ENCODE measurements at places on chromosomes 12 and 14. TPM values are rescaled to one million over a fixed set of nuclear protein-coding genes. Genes with fewer than 3 reads are reported as not detected.
A peak's percentile ranks its signal among the peaks of the same experiment; 100 is the strongest.

DNA sequence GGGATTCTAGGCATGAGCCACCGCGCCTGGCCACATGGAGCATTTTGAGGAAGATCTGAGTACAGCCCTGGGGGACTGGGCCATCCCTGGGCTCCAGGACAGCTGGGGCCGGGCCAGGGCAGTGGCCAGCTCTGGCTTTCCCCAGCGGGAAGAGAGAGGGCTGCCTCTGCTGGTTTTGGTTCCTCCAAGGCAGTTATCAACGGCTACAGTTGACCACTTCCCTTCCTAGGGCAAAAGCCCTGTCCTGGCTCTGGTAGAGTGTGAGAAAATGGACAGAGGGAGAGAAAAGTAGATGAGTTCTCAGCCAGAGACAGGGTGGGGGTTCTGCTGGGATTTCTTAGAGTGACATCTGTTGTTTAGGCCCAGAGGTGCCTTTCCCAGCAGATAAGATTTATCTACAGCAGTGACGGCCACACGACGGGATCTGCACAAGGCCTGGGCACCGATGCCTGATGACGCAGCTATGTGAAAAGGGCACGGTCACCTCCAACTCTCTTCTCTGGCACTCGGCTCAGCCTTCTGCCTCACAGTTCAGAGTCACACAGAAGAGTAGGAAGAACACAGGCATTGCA, 5.5 kb upstream of the HVCN1 start:
- no peak for DNase-seq

- DNase-seq, result no peak
Measured at GRCh38 chr12:42957561-42958290, 368.2 kb upstream of the PRICKLE1 start.

GRCh38 chr14:73771848-73772638, 57.9 kb upstream of the PNMA1 start:
- peak; percentile 40 for DNase-seq

Gene MUCL1
- total RNA-seq, result not detected

DNA sequence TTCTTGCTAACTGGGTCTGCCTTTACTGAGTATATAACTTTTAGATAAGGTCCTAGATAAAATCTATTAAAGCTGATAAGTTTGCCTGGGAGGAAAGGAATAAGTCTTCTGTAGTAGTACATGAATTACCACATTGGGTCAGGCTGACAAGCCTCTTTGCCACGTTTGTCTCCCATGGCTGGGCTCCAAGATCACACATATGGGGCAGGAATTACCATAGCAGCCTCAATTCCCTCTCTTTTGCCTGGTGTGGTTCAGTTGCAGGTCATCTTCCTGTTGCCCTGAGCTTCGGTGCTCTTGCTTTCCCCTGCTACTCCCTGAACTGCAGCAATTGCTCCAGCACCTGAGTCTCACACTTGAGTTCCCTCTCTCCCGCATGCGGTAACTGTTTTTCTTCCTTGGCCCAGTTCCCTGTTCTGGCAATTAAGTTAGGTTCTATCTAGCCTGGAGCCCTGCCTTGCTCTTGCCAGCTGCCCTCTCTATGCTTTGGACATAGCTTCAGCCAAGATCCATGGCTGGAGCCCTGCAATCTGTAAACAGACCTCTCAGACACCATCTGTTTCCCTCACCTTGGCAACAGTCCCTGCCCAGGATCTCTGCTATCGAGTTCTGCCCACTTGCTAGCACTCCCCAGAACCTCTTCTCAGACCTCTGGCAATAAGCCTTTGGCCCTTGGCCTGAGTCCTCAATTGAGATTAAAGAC, 5.8 kb upstream of the GLT8D2 start:
- no peak for DNase-seq

- DNase-seq, result no peak
Measured at GRCh38 chr14:104693482-104694431, 4.3 kb downstream of the INF2 start.

- DNase-seq, result no peak
Measured at GRCh38 chr14:75821831-75822521, 159.8 kb downstream of the TGFB3 start.

Gene SMIM41
- total RNA-seq, result 0.54 TPM

Gene DAD1
- total RNA-seq, result 81.8 TPM

Gene MGAT2
- 32.0 TPM for total RNA-seq

Gene MOK
- total RNA-seq, result 1.0 TPM

Gene GPX2
- not detected for total RNA-seq

- DNase-seq, result no peak
Measured at GRCh38 chr14:68124979-68125731, 305.6 kb downstream of the RAD51B start.

- no peak for DNase-seq
Measured at GRCh38 chr14:79578470-79578869, 632.8 kb downstream of the DIO2 start.

GRCh38 chr14:61562321-61563161, 132.8 kb upstream of the HIF1A start:
- DNase-seq, result peak; percentile 63

DNA sequence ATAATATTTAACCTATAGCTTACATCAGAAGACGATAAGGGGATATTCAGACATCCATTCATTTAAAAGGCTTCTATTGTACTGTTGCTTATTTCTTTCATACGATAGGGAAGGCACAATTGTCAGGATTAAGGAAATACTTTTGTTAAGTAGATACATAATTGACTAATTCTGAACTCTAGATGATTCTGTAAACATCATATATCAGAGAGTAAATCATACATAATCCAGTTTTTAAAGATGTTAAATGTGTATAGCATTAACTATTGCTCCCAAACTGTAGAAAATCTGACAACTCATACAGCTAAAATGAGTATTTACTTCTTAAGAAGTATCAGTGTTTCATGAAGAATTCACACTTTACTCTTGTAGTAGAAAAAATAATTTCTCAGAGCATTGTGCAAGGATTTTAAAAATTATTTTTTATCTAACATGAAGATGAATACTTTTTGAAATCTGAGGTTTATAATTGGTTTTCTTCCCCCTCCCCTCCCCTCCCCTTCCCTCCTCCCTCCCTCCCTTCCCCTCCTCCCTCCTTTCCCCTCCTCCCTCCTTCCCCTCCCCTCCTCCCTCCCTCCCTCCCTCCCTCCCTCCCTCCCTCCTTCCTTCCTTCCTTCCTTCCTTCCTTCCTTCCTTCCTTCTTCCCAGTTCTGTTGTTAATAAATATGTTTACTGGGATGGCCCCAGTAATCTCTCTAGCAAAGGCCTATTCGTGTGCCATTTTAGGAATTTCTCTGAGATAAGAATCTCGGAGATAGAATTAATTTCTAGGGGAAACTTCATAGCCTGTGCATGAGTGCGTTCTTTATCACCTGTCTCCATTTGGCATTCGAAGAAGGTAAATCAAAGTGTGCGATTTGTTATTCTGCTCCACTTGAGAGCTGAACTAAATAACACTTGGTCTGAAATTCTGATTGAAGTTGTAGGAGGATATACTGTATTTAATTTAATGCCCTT, 2.3 kb downstream of the NPAS3 start:
- DNase-seq, result no peak

GRCh38 chr12:69880571-69880970, 55.5 kb downstream of the MYRFL start:
- DNase-seq, result no peak

GRCh38 chr14:51780006-51780692, 80.3 kb upstream of the GNG2 start:
- DNase-seq, result peak; percentile 52

Gene ACSS3
- not detected for total RNA-seq

- no peak for DNase-seq
Measured at GRCh38 chr14:62189698-62190097, 427.5 kb downstream of the SNAPC1 start.

DNA sequence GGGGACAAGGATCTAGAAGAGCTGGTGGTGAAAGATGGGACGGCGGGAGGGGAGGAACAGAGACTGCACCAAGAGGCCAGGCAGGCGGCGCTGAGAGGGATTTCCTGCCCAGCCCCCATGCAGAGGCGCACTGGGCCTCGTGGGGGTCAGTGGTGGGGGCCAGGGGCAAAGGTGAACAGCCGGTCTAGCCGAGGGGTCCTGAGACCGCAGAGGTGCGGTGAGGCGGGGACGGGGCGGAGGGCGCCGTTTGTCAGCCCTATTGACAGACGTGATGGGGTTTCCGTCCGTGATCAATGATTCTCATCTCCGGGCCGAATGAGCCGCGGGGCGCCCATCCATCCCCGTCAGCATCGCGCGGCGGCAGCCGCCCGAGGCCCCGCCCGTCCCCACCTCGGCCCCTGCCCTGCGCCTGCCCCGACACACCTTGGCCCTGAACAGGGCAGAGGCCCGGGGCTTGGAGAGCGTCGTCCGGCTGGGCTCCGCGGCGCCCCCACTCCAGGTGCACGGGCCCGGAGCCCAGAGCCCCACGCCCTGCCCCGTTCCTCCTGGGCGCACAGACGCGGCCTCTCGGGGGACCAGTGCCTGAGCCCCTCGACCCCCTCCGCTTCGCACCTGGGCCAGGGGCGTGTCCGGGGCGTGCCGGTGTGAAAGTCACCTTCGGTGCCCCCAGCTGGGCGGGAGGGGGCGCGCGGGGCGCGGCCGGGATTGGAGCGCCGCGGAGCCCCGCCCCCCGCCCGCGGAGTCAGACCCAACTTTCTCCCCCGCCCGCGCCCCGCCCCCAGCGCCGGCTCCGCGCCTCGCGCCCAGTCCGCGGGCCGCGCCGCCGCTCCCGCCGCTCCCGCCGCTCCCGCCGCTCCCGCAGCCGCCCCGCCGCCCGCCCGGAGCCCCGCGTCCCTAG, at the start of gene NXPH4:
Gene NXPH4 (plus strand): TSS at position 781 of the 898 bp plus-strand sequence. CDS start 176 bp downstream, outside the sequence.
- DNase-seq, result peak; percentile 66

GRCh38 chr12:124321040-124321481, 26.2 kb downstream of the RFLNA start:
- DNase-seq, result peak; percentile 39

DNA sequence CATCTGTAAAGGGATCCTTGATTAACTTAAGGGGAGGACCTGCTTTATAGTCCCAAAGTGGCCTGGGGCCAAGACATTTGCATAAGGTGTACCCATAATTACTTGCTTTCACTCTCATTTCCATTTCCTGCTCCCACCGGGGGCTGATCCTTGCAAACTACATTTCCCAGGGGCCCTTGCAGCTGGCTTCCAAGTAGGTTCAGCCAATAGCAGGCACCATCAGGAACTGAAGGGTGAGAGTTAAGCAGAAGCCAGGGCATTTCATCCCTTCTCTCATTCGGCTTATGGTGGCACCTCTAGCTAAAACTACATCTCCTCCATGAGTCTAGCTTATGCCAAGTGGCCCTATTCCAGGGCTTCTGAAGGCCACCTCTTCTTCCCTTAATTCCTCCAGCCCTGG, 88.8 kb downstream of the CCDC60 start:
- DNase-seq, result no peak

- DNase-seq, result no peak
Measured at GRCh38 chr12:99528478-99528877, 119.1 kb upstream of the GARIN6 start.

DNA sequence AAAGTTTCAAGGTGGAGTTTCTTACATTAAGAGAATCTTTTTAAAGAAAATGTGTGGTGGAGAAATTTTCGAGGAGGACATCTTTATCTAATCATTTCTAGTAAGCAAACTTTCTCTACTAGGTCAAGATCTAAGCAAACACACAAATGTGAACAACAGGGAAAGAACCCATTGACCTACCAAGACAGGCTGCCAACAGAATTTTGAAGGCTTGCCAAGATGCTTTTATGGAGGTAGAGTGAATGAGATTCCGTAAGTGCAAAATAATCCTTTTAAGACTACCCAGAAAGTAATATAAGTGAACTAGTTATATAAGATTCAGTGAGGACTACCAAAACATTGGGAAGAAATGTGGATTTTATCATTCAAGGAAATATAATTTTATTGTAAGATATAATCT, 357.1 kb upstream of the PDE3A start:
- DNase-seq, result no peak

GRCh38 chr12:31301311-31301710, 24.6 kb downstream of the SINHCAF start:
- no peak for DNase-seq

Gene TMEM132D
- not detected for total RNA-seq

GRCh38 chr12:130862161-130862560, 9.7 kb upstream of the RAN start:
- no peak for DNase-seq

DNA sequence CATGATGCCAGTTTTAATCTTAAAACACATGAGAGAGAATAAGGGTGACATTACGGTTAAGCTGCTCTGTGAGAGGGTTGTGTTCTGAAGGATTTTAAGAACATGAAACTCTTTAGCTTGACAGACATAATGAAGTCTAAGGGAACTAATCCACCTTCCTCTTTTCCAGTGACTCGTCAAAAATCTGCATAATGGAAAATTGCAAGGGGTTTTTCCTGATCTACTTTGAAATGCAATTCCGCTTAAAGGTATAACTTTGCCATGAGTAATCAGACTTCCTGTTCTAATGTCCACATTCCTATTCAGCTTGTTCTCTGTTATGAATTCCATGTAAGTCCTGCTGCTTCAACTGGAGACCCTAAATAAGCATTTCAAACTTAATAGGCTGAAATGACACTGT, at the start of gene ZNF705A:
Gene ZNF705A (plus strand): TSS at position 171 of the 400 bp plus-strand sequence. CDS start 15,611 bp downstream, outside the sequence.
- DNase-seq, result no peak

DNA sequence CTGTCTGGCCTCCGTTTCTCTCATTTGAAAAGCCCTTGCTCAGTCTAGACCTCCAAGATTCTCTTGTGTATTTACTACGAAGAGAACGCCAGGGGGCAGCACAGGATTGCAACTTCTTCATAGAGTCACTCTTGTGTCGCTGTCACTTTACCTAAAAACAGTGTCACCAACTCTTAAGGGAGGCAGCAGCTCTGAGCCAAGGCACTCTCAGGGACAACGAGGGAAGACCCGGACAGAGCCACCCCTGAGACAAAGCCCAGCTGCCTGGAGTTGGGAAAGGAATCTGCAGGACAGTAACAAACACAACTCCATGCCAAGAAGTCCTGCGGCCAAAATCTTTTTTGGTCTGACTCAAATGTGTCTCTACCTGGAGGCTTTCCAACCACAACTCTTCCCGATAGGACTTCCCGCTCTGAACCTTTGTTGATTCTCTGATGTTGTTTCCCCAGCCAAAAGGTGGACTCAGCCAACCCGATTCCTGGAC, 9.6 kb upstream of the RPAP3 start:
- peak; percentile 78 for DNase-seq

- DNase-seq, result peak; percentile 77
Measured at GRCh38 chr12:123150744-123151456, at the start of gene PITPNM2. PITPNM2 (minus strand) TSS chr12:123151090; CDS start chr12:123034590, 116,500 bp downstream.

DNA sequence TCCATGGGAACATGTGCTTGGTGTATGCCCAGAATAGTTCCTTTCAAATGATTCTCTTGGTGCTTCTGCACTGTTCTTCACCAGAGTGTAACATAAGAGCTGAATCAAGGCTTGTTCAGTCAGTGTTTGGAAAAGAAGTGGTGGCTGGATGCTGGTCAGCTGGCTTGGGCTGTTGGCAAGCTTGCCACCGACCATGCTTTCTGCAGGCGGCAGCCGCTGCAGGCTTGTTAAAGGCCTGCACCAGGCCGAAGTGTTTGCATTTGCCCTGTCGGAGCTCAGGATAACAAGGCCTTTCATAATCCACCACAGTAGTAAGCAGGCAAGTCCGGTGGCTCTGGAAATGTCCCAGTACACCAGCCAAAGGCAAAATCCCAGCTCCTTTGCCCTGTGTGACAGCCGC, 26.9 kb downstream of the DAAM1 start:
- DNase-seq, result no peak

DNA sequence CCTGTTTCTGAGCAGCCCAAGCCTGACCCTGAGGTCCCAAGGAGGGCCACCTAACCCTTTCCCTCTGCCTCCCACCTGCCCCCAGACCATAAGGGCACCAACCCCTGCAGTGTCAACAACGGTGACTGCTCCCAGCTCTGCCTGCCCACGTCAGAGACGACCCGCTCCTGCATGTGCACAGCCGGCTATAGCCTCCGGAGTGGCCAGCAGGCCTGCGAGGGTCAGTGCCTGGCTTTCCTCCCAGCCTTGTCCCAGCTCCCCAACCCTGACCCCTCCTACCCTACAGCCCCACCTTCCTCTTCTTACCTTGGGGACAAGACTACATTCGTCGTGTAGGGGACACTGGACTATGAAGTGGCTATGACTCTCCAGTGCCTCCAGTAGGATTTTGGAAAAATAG, 33.7 kb upstream of the LRP1-AS start:
- no peak for DNase-seq

Gene PLEKHG7
- 0.89 TPM for total RNA-seq
